Activated B cell treated with CpG ODN at 0.5 μM for 24 hours (primary cell): ENCODE measurements at places on chromosomes 3 and 15.

- no peak for DNase-seq
Measured at GRCh38 chr15:42819786-42820185, 82.9 kb upstream of the CDAN1 start.

GRCh38 chr3:65126527-65127410, 439.0 kb upstream of the ADAMTS9 start:
- no peak for DNase-seq

DNA sequence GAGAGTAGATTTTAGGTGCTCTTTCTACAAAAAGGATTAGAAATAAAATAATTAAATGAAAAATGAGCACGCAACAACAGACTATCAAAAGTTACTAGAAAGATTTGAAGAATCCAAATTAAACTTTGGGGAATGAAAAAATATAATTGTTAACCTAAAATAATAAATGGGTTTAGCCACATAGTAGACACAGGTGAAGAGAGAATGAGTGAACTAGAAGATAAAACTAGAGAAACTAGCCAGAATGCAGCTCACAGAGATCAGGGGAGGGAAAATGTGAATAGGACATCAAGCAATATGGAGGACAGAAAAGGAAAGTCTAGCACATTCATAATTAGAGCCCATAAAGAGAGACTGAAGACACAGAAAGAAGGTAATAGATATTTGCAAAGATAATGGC, 310.7 kb upstream of the WNT5A start:
- no peak for DNase-seq

DNA sequence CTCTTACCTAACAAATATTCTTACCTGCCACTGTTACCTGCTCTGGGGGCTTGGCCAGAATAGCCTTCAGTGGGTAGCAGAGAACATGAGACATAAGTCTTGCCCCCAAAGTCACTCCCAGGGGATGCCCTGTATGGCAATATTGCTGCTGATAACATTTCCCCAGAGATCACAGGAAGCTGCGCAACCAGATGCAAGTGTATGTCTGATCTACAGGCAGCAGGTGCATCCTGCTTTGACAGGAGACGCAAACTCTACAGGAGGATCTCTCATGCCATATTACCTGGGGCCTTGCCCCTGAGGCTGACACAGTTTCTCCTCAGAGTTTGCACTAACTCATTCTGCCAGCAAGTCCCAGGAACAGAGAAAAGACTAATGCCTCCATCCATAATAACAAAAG, 174.4 kb upstream of the LPP start:
- DNase-seq = peak; percentile 38

- no peak for DNase-seq
Measured at GRCh38 chr15:80856400-80856799, 77.2 kb downstream of the CEMIP start.

DNA sequence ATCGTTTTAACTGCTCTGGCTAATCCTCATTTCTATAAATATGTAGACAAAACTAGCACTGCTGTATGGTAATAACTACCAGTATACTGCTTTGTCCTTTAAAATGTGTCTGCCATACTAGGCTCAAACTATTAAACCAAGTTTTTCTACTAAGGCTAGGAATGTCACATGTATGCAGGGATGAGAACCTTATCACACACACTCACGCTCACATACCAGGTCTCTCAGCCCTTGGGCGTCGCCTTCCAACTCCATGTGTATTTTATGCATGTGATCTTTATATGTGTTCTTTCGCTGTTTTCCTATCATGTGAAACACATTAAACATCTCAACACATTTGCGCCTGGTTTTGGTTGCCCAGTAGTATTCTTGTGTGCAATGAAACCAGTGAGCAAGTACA, 32.6 kb downstream of the ATP2C1 start:
- DNase-seq = no peak
